ENCODE measurements at places on chromosomes 11 and 22.

- DNase-seq = no peak
Observed at GRCh38 chr11:29183301-29183700, 833.5 kb downstream of the KCNA4 start.

GRCh38 chr11:2314136-2314524 is 12.3 kb downstream of the TSPAN32 start:
- DNase-seq = no peak

GRCh38 chr11:19306179-19306944 is 65.6 kb upstream of the E2F8 start:
- DNase-seq = no peak

DNA sequence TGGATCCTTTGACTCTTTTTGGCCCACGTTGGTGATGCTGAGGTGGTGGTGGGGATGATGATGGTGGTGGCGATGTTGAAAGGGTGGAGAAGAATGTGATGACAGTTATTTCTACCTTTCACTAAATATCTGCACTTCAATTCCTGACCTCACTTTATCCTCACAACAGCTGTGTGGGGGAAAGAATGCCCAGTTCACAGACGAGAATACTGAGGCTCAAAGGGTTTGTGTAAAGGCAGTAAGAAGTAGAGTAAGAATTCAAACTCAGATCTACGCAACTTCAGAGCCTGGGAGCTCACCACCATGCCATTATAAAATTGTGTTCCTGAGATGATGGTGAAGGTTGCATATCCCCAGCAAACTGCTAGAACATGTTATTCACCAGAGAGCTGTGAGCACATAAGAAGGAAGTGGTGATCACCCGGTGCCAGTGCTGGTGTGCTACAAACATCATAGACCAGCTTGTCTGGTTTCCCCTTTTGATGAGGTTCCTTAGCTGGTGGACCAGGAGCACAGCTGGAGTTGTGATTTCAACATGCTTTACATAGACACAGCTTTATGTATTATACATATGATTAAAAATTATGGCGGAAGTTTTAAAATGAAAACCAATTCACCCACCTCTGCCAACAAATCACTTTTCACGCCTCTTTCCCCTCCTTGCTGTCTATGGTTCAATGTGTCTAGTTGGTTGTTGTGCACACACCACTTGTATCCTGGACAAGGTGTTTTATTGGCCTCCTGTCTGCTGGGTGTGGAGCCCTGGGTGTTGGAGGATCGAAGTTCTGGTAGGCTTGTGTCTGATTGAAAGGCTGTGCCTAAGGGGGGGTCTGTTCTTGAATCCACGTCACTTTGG is 6.2 kb downstream of the ST14 start:
- DNase-seq = no peak

- DNase-seq = no peak
Observed at GRCh38 chr22:21937041-21937820, 15.4 kb downstream of the PPM1F start.

DNA sequence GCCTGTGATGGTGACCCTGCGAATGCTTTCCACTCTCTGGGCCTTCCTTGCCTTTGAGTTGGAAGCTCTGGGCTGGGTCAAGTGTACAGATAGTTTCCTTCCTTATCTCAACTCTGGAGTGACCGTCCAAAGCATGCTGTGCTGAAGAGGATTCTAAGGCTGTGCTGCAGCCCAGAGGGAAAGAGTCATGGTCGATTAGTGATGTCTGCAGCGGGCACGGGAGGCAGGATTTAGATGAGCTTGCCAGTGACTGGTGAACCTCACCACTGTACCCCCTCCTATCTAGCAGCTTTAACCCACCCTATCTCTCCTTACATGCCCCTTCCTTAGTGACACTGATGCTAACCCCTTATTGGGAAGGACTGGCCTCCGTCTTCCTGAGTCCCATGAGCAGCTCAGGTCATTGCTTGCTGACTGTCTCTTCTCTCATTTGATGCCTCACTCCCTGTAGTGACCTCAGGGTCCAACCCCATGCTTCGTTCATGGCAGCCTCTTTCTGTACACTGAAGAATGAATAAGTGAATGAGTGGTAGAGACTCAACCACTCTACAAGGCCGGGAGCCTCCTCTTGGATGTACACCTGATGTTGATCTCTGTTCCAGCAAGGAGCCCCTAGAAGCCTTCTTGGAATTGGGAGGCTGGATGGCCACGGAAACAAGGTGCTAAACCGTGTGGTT is 6.7 kb downstream of the GNAZ start:
- no peak for DNase-seq

GRCh38 chr11:78037056-78037455 is 14.0 kb upstream of the KCTD14 start:
- DNase-seq = no peak

DNA sequence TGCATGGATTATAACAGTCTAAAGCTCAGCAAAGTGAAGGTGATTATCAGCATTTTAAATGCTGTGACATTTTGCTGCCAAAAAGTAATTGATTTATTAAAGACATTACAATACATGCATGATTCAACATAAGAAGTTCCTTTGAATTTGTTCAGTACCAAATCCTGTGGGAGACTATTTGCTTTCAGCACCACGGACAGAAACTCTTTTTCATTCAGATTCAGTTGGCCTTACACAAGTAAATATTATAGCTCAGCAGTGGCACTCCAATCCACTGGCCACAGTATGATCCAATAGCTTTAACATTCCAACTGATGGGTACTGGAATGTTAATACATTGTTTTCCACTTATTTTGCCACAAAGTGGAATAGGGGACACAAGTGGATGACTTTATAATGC is 806.7 kb downstream of the NTM start:
- no peak for DNase-seq

GRCh38 chr11:859394-860131 is 16.9 kb downstream of the TSPAN4 start:
- no peak for DNase-seq

DNA sequence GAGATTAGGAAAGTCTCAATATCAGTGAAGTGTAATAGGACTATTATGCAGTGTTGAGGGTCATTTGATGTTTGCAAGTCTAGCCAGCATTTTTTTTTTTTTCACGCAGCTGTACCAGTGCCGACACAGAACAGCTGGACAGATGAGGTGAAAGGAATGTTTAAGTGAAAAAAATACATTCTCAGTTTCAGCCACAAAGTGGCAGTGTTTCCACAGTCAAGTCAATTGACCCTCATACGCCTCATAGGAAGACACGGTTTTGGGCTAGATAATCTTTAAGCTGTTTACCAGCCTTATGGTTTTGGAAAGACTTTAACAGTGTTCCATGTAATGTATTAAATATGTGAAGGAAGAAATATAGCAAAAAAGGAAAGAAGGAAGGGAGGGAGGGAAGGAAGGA is 349.9 kb upstream of the ANO3 start:
- peak; percentile 54 for DNase-seq

- no peak for DNase-seq
Observed at GRCh38 chr11:115257678-115258077, 246.5 kb downstream of the CADM1 start.

GRCh38 chr11:119940401-119940976 is 197.4 kb downstream of the TRIM29 start:
- no peak for DNase-seq

DNA sequence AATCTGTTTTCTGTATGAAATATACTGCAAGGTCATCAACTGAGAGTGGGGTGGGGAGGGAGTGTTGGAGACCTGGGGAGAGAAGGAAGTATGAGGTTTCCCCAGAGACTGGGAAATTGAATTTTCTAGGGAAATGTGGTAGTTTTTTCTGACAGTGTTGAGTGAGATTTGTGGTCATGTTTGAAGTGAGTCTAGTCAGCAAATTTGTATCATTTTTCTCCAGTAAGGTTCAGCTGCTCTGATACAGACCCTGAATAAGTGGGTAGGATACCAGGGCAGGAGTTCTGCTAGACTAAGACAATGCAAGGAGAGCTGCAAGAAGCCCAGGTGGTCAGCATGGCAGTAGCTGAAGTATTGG is 112.0 kb downstream of the PKNOX2 start:
- DNase-seq = no peak

DNA sequence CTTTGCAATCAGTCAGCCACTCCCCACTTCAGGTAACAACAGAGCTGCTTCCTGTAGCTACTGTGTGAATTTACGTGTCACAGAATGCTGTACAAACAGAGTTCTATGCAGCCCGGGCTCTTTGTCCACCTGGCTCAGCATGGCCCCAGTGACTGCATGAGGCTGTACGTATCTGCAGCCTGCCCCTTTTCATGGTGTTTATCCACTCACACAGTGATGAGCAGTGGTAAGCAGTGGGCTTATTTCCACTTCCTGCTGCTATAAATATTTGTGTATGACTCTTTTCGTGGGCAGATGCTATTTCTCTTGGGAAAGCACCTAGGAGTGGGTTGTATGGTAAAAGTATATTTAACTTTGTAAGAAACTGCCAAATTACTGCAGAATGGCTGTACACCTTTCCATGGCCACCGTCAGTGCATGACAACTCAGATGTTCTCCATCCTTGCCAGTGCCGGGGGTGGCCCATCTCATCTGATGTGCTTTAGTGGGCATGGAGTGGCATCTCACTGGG is 43.3 kb downstream of the MYEOV start:
- DNase-seq = peak; percentile 64

DNA sequence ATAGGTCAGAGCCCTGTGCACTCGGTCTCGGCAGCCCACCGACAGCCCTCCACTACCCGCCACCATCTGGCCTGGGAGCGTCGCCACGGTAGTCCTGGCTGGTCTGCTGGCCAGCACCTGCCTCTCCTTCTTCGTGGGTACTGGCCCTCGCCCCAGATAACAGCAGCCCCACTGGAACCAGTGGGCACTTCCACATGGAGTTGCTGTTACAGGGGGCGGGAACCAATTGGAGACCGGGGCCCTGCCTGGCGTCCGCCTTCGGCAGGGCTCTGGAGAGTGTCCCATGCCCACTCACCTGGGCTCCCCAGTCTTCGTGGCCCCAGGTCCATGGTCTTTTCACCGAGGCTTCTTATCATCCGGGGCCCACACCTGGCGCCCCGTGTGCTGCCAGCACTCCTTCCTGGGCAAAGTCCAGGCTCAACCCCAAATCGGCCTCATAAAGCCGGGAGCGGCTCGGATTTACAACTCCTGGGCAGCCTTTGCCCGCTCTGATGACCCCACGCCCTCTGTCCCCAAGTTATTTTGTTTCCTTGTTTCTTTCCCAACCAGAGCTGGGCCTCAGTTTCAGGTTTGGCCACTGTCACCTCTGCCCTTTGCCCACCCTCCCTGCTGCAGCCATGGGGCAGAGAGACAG is 12.9 kb upstream of the EHD1 start:
- no peak for DNase-seq

- no peak for DNase-seq
Observed at GRCh38 chr22:42436404-42436803, 4.2 kb upstream of the NFAM1 start.

- DNase-seq = no peak
Observed at GRCh38 chr22:45891021-45891421, 85.9 kb downstream of the WNT7B start.

- DNase-seq = no peak
Observed at GRCh38 chr11:72191961-72192381, at the start of gene FOLR1. Gene FOLR1 (plus strand): TSS chr11:72192140. CDS start chr11:72192174, 34 bp downstream.

DNA sequence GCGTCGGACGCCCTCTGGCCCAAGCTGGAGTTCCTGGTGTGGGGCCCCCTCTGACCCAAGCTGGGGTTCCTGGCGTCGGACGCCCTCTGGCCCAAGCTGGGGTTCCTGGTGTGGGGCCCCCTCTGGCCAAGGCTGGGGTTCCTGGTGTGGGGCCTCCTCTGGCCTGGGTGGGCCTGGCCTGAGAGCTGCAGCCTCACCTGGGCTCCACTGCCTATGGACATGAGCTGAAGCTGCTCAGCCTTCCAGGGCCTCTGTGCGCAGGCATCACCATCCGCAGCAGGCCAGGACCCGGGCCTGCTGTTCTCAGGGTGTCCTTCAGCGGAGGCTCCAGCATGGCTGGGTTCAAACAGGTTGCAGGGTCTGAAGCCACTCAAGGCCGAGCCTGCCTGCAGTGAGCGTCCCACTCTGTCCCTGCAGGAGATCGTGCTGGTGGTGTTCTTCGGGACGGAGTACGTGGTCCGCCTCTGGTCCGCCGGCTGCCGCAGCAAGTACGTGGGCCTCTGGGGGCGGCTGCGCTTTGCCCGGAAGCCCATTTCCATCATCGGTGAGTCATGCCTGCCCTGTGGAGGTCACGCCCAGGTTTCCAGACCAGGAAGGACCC is 125.5 kb downstream of the KCNQ1 start:
- DNase-seq = no peak

GRCh38 chr22:47575291-47575690 is 812.8 kb downstream of the TBC1D22A start:
- no peak for DNase-seq

- DNase-seq = no peak
Observed at GRCh38 chr22:30370641-30371230, 13.9 kb downstream of the CCDC157 start.

GRCh38 chr22:37103656-37104452 is 5.7 kb downstream of the TMPRSS6 start:
- DNase-seq = no peak

DNA sequence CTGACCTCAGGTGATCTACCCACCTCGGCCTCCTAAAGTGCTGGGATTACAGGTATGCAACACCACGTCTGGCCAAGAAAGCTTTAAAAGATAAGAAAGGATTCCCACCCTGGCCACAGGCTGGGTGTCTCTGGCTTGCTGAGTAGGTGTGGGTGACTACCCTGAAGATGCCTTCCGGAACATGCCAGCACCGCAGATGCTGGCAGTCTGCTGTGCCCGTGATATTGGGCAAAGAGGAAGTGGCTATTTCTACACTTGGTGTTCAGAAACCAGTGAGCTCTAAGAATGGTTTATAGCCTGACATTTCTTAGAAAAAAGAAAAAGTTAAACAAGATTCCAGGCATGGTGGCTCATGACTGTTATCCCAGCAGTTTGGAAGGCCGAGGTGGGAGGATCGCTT is 6.1 kb downstream of the MRPL11 start:
- no peak for DNase-seq

DNA sequence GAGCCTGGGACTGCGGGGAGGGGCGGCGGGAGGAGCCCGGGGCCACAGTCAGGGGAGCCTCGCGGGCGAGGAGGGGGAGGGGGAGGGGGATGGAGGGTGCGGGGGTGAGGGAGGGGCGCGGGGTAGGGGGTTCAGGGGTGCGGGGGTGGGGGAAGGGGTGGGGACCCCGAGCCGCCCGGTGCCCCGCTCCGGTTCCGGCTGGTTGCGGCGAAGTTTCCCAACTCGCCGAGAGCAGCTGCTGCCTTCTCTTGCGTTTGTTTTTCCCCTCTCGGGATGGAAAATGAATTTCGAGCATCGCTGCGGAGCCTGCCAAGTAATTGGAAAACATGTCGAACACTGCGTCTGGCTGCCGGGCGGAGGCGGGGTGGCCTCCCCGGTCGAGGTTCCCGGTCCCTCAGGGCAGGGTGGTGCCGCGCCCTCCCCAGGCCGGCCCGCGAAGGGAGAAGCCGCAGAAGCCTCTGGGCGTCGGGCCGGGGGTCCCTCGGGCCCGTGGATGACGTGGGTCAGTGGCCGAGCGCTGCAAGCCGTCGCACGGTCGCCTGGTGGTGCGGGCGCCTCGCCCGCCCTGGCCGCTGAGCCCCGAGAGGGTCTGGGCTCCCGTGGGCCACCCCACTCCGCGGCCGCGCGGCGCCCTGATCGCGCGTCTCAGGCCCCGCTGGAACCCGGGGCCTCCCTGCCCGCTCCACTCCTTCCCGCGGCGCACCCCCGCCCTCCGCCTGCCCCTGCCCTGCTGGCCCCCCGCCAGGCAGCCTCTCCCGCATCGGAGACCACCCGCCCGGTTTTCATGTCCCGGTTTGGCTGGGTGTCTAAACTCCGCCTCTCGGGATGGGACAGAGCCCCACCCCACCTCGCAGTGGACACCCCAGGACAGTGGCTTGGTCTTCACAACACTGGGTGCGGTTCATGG is 12.1 kb downstream of the SPATA19 start:
- DNase-seq = no peak

Data from GM12864 (cell line).